ENCODE measurements at places on chromosomes 1 and 21.

DNA sequence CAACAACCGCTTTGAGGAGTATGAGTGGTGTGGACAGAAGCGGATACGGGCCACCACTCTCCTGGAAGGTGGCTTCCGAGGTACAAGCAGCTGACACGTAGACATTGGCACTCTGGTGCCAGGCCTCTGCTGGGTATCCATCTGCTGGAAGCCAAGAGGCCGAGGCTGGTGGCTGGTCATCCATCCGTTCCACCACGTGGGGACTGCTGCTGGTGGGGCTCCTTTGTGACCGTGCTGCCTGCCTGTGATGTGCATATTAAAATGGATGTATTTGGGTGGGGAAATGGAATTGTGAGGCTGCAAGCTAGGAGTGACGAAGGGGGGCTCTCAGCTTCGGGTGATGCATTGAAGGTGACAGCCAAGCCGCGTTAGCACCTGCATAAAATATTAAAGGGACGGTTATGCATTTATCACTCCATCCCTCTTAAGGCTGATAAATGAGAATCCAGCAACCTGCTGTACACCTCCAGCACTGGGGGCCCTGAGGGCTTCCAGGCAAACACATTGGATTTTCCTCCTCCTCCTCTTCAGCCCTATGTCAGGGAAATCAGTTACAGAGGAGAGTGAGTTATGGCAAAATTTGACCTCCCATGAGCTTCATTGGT is 38.1 kb downstream of the TMEM53 start:
- DNase-seq = no peak

DNA sequence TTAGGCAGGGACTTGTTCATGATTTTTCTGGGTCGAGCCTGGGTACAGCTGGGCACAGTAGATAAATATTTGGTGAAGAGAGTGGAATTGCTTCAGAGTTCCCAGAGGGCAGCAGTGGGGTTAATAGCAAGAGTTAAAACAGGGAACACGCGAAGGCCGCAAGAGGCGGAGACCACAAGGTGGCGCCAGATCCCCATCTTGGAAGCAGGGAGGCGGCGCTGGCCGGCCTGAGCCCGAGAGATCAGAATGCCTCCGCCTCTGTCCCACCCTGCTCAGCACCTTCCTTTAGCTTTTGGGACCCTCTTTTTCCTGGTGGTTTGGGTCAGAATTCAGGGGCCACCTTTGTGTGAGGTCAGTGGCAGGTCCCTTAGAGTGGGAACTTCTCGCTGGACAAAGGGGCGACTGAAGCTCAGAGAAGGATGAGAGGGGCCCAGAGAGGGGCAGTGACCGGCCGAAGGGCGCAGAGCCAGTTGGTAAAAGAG is 6.5 kb upstream of the PADI2 start:
- DNase-seq = peak; percentile 71

DNA sequence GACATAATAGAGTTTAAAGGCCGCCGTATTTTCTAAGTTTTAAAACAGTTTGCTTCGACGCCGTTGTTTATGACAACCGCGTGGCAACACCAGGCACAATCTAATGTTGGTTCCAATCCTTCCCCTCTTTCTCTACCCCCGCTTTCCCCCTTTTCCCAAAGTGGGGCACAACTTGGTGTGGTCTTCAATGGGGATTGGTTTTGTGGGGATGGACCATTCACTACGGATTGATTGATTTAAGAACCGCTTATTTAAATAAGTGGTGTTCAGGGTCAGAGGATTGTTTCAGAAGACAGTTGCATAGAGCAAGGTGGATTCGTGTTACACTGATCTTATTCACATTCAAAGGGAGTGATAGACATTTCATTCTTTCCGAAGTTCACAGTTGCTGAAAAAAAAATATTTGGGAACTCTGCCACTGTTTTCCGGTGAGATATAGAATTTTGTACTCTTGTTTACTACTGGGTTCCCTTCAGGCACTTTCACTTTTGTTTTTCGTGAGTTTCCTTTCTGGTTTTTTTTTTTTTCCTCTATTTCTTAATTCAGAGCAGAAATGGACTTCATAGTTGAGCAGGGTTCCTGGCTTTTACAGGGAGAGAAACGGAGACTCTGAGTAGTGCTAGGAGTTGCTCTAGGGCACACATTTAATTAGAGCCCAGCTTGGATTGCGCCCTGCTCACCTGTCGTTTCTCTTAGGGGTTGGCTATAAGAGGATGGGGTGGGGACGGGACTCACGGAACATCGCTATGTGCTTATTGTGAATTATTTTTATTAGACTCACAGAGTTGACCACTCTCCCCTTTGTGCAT is 79.6 kb upstream of the AK4 start:
- DNase-seq = peak; percentile 73

- peak; percentile 88 for DNase-seq
Observed at GRCh38 chr1:150561254-150561973, 12.2 kb downstream of the ADAMTSL4 start.

DNA sequence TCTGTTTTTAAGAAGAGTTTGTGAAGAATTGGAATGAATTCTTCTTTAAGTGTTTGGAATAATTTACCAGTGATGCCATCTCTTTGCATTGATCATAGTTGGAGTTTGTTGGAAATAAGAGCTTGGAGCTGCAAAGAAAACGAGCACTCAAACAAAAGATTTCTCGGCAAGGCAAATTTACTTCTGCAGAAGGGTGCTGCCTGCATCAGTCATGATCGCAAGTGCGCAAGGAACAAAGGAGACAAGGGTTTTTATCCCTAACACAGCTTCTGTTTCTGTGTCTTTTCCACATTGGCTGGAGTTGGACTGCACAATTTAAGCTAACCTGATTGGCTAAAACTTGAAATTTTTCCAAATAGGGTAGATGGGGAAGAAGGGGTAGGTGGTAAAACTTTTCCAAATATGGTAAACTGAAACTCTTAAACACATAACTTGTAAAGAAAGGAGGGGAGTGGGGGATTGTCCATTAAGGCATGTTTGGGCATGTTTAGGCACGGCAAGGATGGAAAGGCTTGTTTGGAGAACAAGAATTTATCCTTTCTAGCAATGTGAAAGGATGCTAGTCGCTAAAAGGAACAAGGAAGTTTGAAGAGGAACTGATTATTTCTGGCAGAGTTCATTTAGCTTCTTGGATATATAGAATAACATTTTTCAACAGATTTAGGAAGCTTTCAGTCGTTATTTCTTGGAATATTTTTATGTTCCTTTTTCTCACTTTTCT is 3.5 kb upstream of the AADACL4 start:
- DNase-seq = no peak

GRCh38 chr1:65235867-65236805 is 73.2 kb upstream of the DNAJC6 start:
- peak; percentile 79 for DNase-seq

- no peak for DNase-seq
Observed at GRCh38 chr1:87147851-87148250, 180.8 kb upstream of the LMO4 start.

GRCh38 chr21:31162079-31162699 is 123.9 kb upstream of the KRTAP19-8 start:
- peak; percentile 52 for DNase-seq

- no peak for DNase-seq
Observed at GRCh38 chr21:31332525-31332924, 11.5 kb downstream of the TIAM1 start.

DNA sequence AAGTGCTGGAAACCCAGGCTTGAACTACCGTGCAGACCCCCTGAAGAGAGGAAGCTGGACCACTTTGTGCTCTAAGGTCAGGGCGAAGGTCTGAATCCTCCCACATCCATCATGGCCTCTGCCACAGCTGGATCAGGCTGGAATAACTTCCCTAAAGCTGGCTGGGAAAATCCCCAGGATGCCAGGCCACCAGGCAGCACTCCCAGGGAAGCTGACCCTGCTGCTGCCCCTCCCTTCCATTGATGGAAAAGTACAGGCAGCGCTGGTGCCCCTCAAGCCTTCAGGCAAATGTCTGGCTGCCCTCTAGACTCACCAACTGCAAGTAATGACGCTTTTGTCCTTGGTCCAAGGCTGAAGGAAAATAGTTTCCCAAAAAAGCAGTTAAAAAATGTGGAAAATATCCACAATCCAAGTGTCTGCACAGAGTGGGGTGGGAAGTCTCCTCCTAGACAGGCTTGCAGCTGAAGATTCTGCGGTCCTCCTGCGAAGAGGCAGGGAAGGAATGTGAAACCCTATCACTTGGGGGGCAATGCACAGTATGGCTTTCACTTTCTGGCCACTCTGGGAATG is 39.9 kb upstream of the TSPAN2 start:
- no peak for DNase-seq

DNA sequence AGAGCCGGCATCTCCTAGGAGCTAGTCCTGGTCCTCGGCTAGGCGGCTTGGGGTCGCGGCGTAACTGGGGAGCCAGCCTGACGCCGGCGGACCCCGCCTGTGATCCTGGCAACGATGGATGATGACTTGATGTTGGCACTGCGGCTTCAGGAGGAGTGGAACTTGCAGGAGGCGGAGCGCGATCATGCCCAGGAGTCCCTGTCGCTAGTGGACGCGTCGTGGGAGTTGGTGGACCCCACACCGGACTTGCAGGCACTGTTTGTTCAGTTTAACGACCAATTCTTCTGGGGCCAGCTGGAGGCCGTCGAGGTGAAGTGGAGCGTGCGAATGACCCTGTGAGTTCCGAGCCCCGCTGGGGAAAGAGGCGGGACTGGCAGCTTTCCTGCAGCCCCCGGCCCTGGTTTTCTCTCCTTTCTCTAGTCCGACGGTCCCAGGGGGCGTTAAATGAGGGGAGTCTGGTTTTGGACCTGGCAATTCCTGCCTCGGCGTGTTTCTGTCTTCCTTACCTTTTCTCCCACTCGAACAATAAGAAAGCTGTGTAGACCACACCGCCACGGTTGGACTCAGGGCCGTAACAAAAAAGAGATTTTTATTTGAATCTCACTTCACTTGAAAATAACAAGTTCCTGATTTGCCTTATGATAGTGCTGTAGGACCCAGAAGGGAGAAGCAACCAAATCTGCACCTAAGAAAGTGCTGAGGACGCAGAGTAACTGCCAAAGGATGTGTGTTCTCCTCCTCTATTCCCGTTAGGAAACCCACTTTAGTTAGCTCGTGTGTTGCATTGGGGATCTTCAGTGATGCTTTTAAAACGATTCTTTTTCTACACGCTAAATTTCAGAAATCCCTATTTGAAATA is at the start of gene SPRTN:
SPRTN (plus strand) TSS at position 24 of the 859 bp plus-strand sequence; CDS start at position 115, 91 bp downstream.
- no peak for DNase-seq

DNA sequence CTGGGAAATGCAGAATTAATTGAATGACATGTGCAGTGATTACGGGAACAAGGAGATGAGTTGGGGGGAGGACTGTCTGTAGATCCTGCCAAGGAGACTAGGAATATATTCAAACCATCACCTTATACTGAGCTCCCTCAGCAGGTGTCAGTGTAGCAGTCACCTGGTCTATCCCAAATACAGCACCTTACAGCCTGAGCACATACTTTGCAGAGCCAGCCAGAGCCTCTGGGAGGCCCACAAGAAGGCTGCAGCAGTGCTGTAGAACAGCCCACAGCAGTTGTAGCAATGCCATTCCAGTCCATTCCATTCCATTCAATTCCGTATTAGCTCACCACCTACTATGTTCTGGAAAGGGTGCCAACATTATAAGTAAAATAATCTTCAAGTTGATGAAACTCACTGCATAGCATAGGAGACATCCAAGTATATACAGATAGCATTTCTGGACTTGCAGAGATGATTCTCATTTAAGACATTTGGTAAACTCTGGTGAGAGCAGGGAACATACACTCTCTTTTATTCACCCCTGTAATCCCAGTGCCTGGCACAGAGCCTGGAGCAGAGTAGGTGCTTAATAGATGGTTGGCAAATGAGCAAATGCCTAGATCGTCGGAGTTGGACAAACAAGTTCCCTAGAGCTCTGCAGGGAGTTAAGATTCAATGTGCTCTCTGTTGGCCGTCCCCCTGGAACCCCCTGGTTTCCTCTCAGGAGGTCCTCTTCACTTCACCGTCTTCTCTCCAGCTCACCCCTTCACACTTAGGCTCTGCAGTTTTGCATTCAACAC is 44.7 kb downstream of the KCNC4 start:
- DNase-seq = no peak

DNA sequence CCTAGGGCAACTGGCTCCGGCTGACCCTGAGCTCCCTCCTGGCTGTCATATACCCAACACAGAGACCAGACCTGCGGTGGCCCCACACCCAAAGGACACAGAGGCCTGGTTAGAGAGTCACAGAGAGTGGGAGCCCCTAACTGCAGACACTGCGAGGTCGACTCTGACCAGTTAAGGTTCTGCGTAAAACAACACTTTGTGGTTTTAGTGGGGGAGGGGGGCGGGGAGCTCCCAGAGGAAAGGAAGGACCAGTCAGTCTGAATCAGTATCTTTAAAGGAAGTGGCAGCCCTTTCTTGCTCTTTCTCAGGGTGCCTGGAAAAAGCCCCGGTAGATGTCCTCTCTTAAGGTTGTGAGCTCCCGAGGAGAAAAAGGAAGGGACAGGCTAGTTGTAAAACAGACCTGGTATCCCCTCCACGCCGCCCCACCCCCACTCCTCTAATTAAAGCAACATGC is 2.4 kb downstream of the SSBP3 start:
- no peak for DNase-seq

DNA sequence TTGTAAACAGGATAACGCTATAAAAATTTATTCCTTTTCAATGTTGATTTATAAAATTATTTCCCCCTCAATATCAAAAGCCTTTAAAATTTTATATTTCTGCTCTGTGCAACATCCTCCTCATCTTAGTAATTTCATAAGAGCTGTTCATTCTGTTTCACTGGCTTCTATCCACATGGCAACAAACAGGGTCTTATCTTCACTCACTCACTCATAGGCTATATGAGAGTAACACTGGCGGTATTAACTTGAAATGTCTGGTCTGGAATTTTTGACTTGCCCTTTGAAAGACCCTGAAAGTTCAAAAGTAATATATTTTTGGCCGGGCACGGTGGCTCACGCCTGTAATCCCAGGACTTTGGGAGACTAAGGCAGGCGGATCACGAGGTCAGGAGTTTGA is 77.4 kb upstream of the KRTAP11-1 start:
- no peak for DNase-seq

- no peak for DNase-seq
Observed at GRCh38 chr1:167761400-167761799, 39.6 kb downstream of the MPZL1 start.

DNA sequence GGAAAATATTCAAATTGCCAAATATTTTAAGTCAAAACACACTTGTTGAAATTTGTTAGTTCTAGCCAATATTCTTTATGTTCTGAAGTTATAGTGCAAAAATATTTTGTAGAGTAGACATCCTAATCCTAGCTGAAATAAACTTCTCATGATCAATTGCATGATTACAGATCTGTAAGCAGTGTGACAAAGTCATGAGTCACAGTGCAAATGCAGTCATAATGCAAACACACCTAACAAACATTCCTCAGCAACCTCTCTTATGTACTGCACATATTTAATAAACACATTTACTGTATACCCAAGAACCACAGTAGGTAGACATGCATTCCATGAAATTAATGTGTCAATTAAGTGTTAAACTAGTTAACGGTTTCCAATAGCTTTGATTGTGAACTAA is 1857.4 kb downstream of the NCAM2 start:
- no peak for DNase-seq

- DNase-seq = no peak
Observed at GRCh38 chr1:20343149-20343937, 52.7 kb downstream of the VWA5B1 start.

DNA sequence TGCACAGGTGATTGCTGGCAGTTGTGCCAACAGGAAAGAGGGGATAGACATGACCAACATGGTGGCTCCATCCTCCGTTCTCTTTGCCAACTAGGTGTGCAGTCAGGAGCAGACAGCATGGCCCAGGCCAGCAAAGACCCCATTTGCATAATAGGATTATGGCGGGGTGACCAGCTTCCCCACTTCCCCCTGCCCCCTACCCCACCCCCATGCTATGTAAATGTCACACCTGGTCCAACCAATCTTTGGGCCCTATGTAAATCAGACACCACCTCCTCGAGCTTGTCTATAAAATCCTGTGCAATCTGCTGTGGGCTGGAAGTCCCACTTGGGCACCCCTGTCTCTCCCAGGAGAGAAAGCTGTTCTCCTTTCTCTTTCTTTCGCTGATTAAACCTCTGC is 146.0 kb downstream of the SLC30A10 start:
- no peak for DNase-seq
